ENCODE measurements at places on chromosomes 13 and 19. TPM values are rescaled to one million over a fixed set of nuclear protein-coding genes. Genes with fewer than 3 reads are reported as not detected.
A peak's percentile ranks its signal among the peaks of the same experiment; 100 is the strongest.

Gene CDC42EP5
- 18.2 TPM for total RNA-seq

DNA sequence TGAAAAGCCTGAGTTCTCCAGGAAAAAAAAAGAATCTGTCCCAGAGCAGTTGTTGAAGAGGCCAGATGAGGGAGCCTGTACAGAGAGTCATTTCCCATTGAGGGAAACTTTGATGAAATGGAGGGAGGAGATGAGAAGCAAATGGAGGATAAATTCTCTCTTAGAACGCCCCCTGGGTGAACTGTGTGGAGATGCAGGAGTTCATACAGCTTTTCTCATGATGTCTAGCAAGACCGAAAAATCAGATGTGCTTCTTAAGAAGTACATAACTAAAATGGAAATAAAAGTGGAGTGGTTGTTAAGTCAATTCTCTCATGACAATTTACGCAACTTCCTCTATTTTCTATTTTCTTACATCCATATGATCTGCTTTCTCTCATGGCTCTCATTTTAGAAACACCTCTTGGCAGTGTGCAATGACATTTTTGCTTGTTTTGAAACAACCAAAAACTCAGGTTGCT is 1263.1 kb downstream of the PCDH9 start:
- DNase-seq = peak; percentile 66

GRCh38 chr13:105346141-105346775 is 1189.2 kb downstream of the EFNB2 start:
- peak; percentile 84 for DNase-seq

Gene PMIS2
- total RNA-seq = not detected

Gene CGB8
- not detected for total RNA-seq

DNA sequence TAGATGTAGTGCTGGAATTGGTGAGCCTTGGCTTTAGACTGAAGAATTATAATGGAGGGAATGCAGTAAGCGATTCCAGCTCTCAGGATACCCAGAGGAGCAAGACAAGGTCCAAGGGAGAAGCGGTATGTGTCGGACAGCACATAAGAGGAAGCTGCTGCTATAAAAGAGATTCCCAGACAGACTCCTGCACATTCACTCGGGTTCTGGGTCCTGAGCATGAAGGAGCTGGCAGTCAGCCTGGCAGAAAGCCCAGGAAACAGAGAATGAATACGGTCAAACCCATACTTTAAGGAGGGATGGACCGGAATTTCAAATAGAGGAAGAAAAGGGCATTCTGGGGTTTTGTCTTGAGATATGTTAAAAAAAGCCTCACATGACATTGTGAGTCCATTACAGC is 308.3 kb downstream of the DNAJC15 start:
- peak; percentile 35 for DNase-seq

Gene COX6B1
- total RNA-seq = 224 TPM

DNA sequence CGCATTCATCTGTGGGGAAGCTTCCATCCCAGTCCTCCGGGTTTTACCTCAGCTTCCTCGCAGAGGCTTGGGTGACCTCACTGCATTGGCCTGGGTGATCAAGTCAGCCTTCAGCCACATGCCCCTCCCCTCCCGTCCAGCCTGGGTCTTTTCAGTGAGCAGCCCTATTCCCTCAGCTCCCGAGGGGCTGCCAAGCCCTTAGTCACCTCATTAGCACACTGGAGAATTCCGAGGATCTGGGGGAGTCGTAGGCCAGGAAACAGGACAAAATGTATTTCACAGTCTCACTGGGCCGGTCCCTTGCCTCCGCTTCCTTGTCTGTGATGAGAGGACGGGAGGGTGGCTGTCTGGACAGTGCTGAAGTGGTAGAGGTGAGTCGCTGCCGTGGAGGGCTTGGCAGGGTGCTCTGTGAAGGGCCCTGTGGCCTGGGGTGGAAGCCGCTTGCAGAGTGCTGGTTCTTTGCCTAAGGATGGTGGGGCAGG is 19.9 kb downstream of the KDM4B start:
- DNase-seq = no peak
